Hematopoietic multipotent progenitor cell (in vitro differentiated cells): ENCODE measurements at places on chromosomes 12 and 14.

- no peak for DNase-seq
Observed at GRCh38 chr12:71335151-71335962, 104.2 kb upstream of the LGR5 start.

DNA sequence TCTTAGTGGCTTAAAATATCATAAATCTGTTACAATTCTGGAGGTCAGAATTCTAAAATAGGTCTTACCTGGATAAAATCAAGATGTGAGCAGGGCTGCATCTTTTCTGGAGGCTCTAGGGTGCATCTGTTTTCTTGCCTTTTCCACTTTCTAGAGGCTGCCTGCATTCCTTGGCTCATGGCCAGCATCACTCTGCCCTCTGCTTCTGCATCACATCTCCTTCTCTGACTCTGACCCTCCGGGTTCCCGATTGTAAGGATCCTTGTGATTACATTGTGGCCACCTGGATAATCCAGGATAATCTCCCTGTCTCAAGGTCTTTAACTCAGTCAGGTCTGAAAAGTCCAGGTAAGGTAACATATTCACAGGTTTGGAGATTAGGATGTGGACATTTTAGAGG is 11.0 kb upstream of the BMP4 start:
- DNase-seq, result no peak

- DNase-seq, result no peak
Observed at GRCh38 chr12:18383203-18383602, 121.9 kb downstream of the PIK3C2G start.

DNA sequence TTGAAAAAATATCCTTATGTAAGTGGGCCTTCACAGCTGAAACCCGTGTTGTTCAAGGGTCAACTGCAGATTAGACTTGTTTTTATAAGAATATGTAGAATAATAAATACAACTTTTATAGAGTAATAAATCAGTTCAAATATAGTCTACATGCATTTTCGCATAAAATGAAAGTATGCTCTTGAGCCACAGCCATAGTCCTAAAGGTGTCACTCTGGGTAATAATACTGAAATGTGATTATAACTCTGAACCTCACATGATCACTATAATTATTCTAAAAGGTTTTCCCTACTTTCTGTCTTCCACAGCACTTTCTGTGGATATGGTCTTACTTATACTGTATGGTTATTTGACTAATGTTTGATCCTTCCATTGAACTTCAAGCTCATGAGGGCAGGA is 185.8 kb downstream of the SLC6A15 start:
- DNase-seq, result no peak

GRCh38 chr14:34707722-34708121 is 6.7 kb downstream of the CFL2 start:
- no peak for DNase-seq

DNA sequence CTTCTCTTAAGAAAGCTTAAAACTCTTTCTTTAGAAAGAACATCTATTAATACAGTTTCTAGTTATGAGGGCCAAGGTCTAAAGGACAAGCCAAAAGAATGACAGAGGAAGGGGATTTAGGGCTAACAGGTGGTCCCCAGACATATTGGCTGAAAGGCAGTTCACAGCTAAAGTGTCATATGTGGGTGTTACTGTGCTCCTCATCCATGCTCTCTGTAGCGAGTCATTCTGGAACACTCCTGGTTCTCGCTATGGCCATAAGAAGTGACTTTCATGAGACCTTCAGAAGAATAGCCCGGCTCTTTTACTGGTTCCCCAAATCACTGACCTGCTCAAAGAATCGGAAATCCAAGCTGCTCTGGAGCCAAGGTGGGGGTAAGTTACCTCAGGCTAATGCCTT is 55.0 kb downstream of the TBK1 start:
- no peak for DNase-seq

DNA sequence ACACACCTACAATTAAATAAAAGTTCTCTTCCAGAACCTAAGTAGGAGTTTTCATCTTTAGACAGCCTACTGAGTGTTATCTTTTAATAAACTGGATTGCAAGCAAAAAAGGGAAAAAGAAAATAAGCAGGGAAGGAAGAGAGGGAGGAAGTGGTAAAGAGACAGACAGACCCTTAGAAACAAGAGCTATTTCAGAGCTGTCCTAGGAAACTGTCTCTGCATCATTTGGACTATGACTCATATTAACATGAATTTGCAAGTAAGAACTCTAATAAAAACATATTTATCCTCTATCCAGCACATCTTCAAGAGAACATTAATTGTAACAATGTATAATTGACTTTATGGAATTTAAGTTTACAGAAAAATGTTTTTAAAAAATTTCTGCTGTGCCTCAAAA is 438.8 kb upstream of the USP15 start:
- peak; percentile 5 for DNase-seq
